ENCODE measurements at places on chromosomes 4 and X.

DNA sequence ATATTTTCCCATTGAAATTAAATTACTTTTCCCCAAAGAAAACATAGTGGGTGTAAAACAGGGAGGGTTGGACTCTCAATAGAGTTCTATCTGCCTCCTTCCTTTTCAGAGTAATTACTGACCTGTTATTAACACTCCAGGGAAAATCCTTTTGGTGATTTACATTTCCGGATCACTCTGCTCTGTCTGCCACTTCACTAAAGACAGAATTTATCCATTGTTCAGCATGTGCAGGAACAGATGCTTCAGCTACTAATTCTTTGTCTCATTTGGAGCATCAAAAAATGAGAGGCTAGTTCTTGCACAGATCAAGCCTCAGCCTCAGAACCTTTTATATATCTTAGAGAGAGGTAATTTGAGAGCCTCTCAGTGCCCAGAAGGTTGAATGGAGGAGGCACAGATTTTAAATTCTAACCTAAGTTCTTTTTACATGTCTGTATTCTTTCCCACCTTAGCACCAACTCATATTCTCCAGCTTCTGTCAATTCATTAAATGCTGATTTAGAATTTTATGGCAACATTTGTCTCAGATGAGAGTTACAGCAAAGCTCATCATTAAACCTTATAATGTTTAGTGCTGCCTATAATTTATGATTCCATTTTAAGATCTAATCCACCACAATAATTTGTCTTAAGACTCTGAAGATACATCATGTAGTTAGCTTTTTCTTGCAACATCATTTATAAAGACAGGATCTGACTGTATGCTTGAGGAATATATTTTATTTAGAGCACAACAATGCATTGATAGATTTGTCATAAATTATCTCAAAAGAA lies 1494.4 kb downstream of the STIM2 start:
- DNase-seq = no peak

DNA sequence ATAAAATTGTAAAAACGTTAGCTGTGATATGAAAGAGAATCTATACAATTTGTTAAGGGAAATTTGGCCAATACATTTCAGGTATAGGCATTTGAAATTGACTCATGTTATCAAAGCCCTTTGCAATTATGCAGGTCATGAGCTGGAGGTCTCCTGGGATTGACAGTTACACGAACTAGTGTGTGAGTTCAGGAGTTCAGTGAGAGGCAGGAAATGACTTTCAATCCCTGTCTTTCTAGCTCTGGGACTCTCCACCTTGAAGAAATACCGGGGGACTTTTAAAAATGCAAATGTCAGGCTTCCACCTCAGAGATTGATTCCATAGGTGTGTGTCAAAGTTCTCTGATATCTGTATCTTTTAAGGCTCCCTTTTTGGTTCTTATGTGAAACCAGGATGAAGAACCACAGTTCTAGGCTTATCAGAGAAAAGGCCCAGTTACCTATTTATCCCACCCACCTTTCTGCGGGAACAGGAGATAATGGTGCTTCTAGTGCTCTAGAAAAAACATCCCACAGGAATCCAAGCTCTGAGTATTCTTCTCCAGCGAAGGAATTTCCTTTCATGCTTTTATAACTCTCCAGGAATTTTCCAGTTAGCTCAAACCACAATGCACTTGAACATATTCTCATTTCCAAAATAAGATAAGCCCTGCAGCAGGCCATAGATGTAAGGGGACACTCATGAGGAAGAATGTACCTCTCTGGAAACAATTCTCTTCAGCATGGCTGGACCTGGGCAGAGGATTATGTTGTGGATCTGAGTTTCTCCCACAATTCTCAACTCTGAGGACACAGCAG lies 501.0 kb downstream of the IDS start:
- no peak for DNase-seq

DNA sequence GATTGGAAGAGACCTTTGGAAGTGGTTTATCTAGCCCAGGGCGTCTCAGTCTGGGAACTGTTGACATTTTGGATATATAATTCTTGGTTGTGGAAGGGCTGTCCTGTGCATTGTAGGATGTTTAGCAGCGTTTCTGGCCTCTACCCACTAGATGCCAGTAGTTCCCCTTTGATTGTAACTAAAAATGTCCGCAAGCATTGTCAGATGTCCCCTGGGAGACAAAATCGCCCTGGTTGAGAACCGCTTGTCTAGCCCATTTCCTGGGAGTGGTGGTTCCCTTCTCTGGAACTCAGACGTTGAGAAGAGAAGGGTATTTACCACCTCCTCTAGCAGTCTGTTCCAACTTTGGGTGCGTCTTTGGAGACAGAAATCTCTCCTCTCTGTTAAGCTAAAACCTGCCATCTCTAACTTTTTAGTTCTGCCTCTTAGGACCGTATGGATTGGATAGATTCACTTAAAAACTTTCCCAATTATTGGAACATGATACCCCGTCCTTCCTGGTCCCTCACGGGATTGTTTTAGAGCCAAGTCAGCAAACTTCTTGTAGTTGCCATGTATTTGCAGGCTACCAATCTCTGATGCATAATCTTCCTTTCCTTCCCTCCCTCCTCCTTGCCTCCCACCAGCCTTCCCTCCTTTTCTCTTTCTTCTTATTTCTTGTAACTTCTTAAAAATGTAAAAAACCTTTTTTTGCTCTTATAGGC lies 13.9 kb downstream of the TMEM165 start:
- no peak for DNase-seq

DNA sequence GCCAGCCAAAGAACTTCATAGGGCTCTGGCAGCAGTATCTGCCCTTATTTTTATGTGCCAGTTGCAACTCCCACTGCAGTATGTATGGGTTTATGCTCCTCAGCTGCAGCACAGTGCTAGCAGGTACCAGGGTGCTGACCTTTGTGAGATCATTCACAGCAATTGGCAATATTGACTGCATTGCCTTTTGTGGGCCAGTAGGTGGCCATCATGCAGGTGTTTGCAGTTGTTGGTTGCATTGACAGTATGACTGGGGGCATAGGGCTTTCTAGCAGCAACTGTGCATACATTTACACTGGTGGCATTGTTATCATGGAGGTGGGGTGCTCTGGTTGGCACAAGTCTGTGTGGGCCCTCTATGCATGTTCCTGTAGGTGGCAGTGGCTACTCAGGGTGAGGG lies 42.5 kb downstream of the FAAH2 start:
- no peak for DNase-seq

GRCh38 chr4:146654687-146655520 lies 16.2 kb downstream of the POU4F2 start:
- DNase-seq = no peak

DNA sequence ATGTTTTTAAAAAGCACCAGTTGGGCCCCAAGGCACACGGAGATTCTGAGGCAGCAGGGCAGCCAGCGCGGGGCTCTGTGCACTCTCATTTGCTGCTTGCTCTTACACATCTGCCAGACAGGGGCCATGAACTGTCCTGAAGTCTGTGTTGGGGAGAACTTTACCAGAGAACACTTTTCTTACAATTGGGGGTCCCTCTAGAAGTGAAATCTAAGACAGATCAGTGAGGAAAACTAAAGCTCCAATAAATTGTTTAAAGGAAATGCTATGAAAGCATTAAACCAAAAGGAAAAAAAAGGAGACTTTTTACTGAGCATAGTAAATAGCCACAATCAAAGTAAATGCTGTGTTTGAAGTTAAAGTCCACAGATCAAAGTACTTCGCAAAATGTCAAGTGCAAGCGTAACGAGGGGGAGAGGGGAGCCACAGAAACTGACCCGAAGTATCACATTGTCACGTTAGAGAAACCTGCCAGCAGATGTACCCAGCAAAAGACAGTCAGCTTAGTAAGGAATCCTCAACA lies 37.8 kb downstream of the SORBS2 start:
- DNase-seq = no peak

DNA sequence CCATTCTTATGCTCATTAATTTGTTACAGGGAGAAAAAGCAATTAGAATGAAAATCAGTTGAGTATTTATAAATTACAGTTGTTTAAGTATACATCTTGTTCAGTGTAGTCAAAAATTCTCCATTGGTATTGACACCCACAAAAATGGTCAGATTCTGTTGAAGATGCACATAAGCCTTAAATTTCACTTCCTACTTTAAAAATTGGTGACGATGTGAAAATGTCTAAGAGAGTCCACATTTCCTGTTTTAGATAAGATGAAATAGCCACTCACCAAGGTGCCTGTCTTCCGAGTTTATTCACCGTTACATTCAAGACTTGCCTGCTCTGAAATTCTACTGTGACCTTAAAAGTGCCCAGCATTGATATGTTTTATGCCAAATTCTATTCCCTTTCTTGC lies 93.6 kb downstream of the GPR143 start:
- no peak for DNase-seq

DNA sequence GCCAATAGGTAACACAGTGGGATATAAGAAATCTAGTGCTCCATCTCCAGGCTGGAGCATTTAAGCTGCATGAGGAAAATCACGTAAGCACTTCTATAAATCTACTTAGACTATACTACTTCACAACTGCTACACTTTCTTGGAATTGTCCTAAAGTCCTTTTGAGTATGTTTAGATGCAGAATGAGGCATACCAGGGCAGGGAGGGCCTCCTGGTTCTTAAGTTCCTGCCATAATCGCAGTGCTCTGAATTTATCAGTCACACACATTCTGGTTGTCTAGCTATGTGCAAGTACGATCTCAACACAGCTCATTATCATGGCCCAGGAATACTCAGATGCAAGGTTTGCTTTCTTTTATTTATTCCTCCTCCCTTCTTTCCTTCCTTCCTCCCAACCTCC lies 130.3 kb downstream of the GUCY2F start:
- DNase-seq = no peak

DNA sequence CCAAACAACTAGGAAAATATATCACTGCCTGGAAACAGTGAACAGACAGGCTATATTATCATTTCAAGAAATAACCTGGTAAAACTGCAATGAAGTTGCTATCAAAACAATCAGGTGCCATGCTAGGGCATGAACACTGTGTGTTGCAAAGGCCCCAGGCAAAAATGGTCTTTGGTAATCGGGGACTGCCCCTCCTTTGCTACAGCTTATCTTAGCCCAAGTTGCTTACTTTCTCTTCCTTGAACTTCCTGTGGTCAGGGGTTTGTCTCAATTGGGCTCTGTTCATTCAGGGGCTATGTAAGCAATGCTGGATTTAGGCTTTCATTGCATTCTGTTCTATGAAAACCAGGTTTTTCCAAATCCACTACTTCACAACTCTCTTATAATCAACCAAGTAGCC lies 30.4 kb downstream of the SCML1 start:
- DNase-seq = no peak

- no peak for DNase-seq
These were observed 114.0 kb downstream of the EFNB1 start for GRCh38 chrX:68942840-68943239.

GRCh38 chr4:55819634-55820033 lies at the start of gene EXOC1L:
EXOC1L (plus strand) TSS chr4:55819790; CDS start chr4:55820027, 237 bp downstream.
- no peak for DNase-seq

DNA sequence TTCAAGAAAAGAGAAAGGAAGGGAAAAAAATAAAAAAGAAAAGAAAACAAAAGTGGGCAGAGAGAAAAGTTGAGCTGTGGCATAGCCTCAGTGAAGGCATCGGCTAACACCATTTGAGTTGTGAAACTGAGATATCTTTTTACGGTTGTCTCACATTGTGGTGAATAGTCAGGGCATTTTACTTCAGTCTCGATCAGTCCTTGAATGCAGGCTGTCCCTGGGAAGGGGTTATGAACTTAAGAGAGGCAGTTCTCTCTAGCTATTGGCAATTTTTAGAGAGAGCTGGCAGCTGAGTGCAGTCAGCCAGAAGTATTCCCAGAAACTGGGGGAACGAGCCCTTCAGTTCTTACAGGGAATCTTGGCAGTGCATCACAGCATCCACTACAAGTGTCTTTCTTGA lies 93.5 kb upstream of the SLC6A14 start:
- DNase-seq = no peak

- no peak for DNase-seq
These were observed 96.2 kb upstream of the CCSER1 start for GRCh38 chr4:90030953-90031352.

DNA sequence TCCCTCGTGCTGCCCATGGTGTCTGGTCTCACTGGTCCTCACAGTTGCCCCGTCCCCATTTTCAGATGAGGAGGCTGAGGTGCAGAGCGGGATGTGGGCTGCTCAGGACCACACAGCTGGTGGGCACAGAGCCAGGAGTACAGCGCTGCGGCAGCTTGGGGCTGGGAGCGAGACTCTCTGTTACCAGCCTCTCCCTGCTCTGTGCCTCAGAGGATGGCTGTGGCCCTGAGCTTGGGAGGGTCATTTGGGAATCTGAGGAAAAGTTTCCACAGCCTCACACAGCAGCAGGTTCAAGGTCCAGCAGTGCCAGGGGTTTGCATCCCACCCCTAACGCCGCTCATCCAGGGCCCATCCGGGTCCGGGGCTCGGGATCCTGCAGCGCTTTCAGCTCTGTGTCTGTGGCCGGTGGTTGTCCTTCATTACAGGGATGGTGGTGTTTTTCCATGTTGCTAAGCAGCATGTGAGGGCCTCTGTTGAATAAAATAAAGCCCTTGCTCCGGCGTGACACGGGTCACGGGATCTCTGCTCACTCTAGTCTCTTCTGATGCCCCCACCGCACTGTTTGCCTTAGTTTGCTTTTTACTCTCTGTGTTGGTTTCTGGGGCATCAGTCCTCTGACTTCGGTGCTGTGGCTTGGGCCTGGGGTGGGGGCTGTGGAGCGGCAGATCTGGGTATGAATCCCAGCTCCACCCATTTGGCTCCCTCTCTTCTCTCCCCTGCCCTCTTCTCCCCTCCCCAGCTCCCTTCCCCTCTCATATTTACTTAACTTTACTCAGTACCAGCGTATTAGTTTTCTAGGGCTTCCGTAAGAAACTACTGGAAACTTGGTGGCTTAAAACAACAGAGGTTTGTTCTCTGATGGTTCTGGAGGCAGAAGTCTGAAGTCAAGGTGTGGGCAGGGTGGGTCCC lies 6.5 kb downstream of the WFS1 start:
- no peak for DNase-seq

GRCh38 chr4:97953171-97953941 lies 189.9 kb downstream of the STPG2 start:
- no peak for DNase-seq

GRCh38 chr4:172865531-172866127 lies 303.0 kb upstream of the GALNT7 start:
- DNase-seq = no peak

GRCh38 chr4:72875138-72875537 lies 194.4 kb downstream of the COX18 start:
- DNase-seq = no peak

- DNase-seq = no peak
These were observed 191.2 kb downstream of the CFAP299 start for GRCh38 chr4:80526697-80527096.

- DNase-seq = no peak
These were observed 45.9 kb downstream of the USP11 start for GRCh38 chrX:47278691-47279090.

- DNase-seq = no peak
These were observed at the start of gene SMIM10L2A for GRCh38 chrX:135421932-135422809. SMIM10L2A (plus strand) TSS chrX:135421944; CDS start chrX:135422132, 188 bp downstream.

GRCh38 chr4:110675426-110675825 lies 52.5 kb upstream of the PITX2 start:
- DNase-seq = no peak

GRCh38 chr4:54779036-54779435 lies 121.3 kb downstream of the KIT start:
- no peak for DNase-seq

Data from SW 1271 (cell line).